ENCODE measurements at places on chromosomes 5 and 9. TPM values are rescaled to one million over a fixed set of nuclear protein-coding genes. Genes with fewer than 3 reads are reported as not detected.

RPS23 gene
- 2,870 TPM for total RNA-seq

WDR38 gene
- total RNA-seq = not detected

- no peak overlapping the region for H3K27ac ChIP-seq
- no peaks in the 10 kb centered on the region for H3K36me3 ChIP-seq
- DNase-seq = peak; percentile 22
- H3K4me1 ChIP-seq = no peaks in the 10 kb centered on the region
- no peak overlapping the region for H3K4me3 ChIP-seq
- no peaks in the 10 kb centered on the region for H3K27me3 ChIP-seq
Observed at GRCh38 chr5:115097236-115097635, 72.5 kb downstream of the TRIM36 start.

DNA sequence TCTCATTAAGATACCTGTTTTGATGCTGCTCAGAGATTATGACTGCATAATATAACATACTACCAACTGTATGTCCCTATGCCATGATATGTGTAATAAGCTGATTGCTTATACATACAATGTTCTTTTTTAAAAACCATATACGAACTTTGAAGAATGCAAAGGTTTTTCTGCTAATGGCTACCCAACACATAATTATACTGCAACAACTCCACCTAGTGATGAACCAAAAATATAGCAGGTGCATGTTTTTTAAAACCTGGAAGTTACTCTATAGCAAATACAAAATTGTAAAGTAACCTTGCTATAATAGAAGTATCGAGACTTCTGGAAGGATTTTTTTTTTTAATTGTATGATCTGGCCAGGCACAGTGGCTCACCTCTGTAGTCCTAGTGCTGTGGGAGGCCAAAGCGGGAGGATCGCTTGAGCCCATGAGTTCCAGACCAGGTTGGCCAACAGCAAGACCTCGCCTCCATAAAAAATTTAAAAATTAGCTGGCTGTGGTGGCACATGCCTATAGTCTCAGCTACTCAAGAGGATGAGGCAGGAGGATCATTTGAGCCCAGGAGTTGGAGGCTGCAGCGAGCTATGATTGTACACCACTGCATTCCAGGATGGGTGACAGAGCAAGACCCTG is 49.1 kb downstream of the HOMER1 start:
- no peak overlapping the region for H3K4me3 ChIP-seq
- no peaks in the 10 kb centered on the region for H3K36me3 ChIP-seq
- H3K27me3 ChIP-seq = no peaks in the 10 kb centered on the region
- no peaks in the 10 kb centered on the region for H3K4me1 ChIP-seq
- peak; percentile 31 for DNase-seq

GFI1B gene
- total RNA-seq = not detected

PRR16 gene
- total RNA-seq = 11.9 TPM

- H3K27ac ChIP-seq = no peak overlapping the region
- no peaks in the 10 kb centered on the region for H3K27me3 ChIP-seq
- no peak for DNase-seq
- H3K4me3 ChIP-seq = no peak overlapping the region
- H3K4me1 ChIP-seq = peaks cover 12% of the 10 kb centered on the region
Observed at GRCh38 chr9:121259935-121260334, 8.0 kb upstream of the GSN start.

- no peaks in the 10 kb centered on the region for H3K36me3 ChIP-seq
- no peak for DNase-seq
- peaks cover 6% of the 10 kb centered on the region for H3K27me3 ChIP-seq
- H3K4me1 ChIP-seq = no peaks in the 10 kb centered on the region
- no peak overlapping the region for H3K4me3 ChIP-seq
Observed at GRCh38 chr9:995192-995591, 18.7 kb downstream of the DMRT3 start.

TRAF1 gene
- total RNA-seq = 0.84 TPM

HDHD3 gene
- 11.5 TPM for total RNA-seq
